ENCODE measurements at places on chromosomes 5 and 9. TPM values are rescaled to one million over a fixed set of nuclear protein-coding genes. Genes with fewer than 3 reads are reported as not detected.

- no peak for DNase-seq
- no peak overlapping the region for H3K4me3 ChIP-seq
- peaks cover 9% of the 10 kb centered on the region for H3K4me1 ChIP-seq
- peaks cover 23% of the 10 kb centered on the region for H3K36me3 ChIP-seq
- H3K27ac ChIP-seq: no peak overlapping the region
- H3K27me3 ChIP-seq: no peaks in the 10 kb centered on the region
These were observed 24.0 kb upstream of the FAM120AOS start for GRCh38 chr9:93477397-93477796.

DNA sequence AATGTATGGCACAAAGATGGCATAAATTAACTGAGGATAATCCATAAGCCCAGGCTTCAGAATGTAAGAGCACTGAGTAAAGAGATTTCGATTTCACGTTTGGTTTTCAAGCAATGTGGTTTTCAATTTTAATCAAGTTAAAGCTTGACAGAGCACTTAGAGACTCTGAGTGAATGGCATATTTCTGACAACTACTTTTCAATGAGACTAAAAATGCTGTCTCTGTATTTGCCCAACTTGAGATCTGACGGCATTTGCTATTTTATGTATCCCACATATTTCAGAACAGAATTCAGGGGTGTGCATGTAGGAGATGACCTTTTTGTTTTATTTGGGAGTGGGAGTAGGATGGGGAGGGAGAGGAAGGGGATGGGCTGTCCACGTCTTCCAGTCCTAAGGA is 280.3 kb upstream of the PANK3 start:
- no peaks in the 10 kb centered on the region for H3K36me3 ChIP-seq
- H3K4me3 ChIP-seq: no peak overlapping the region
- no peaks in the 10 kb centered on the region for H3K27me3 ChIP-seq
- no peaks in the 10 kb centered on the region for H3K4me1 ChIP-seq
- H3K27ac ChIP-seq: no peak overlapping the region

DNA sequence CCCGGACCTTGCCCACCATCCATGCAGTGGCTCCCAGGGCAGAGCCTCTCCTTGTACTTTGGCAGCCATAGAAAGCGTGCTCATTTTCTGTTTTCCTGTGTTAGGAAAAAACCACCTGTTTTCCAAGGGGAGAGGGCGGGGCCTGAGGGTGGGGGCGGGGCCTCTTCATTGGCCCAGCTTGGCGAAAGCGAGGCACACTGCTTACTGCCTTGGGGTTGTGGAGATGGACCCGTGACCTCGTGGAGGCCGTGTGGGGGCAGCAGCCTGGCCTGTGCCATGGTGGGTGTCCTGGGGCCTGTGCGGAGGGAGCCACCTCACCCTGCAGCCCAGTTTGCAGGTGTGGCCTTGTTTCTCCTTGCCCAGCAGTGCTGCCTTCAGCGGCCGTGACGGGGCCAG is 4.4 kb upstream of the TOR4A start:
- no peak overlapping the region for H3K27ac ChIP-seq
- H3K4me1 ChIP-seq: peaks cover 27% of the 10 kb centered on the region
- no peak overlapping the region for H3K4me3 ChIP-seq
- H3K36me3 ChIP-seq: peaks cover 57% of the 10 kb centered on the region

- peaks cover 13% of the 10 kb centered on the region for H3K4me1 ChIP-seq
- peak overlapping the region; percentile 47 for H3K4me3 ChIP-seq
- H3K36me3 ChIP-seq: no peaks in the 10 kb centered on the region
These were observed 935 bp upstream of the MSX2 start for GRCh38 chr5:174723315-174723978.

DNA sequence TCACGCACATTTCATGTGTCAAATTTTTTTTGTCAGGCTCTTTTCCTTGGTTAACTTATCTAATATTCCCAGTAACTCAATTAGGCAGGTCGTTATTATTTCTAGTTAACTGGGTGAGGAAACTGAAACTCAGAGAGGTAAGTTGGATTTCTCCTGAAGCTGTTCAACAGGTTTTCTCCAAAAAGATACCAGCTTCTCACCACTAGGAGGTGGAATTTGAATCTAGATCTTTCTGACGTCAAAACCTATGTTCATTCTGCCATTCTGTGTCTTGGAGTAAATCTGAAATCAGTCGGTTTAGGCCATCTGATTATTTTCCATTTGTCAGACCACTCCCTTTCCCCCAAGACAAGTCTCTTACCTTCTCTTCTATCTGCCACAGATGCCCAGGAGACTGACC is 572.9 kb downstream of the ACTL7B start:
- DNase-seq: no peak
- no peak overlapping the region for H3K27ac ChIP-seq
- no peaks in the 10 kb centered on the region for H3K36me3 ChIP-seq
- no peak overlapping the region for H3K4me3 ChIP-seq
- no peaks in the 10 kb centered on the region for H3K27me3 ChIP-seq

- peak overlapping the region; percentile 28 for H3K27ac ChIP-seq
- no peak overlapping the region for H3K4me3 ChIP-seq
- DNase-seq: no peak
- H3K27me3 ChIP-seq: no peaks in the 10 kb centered on the region
- no peaks in the 10 kb centered on the region for H3K36me3 ChIP-seq
These were observed 111.9 kb upstream of the FST start for GRCh38 chr5:53368516-53368915.

DNA sequence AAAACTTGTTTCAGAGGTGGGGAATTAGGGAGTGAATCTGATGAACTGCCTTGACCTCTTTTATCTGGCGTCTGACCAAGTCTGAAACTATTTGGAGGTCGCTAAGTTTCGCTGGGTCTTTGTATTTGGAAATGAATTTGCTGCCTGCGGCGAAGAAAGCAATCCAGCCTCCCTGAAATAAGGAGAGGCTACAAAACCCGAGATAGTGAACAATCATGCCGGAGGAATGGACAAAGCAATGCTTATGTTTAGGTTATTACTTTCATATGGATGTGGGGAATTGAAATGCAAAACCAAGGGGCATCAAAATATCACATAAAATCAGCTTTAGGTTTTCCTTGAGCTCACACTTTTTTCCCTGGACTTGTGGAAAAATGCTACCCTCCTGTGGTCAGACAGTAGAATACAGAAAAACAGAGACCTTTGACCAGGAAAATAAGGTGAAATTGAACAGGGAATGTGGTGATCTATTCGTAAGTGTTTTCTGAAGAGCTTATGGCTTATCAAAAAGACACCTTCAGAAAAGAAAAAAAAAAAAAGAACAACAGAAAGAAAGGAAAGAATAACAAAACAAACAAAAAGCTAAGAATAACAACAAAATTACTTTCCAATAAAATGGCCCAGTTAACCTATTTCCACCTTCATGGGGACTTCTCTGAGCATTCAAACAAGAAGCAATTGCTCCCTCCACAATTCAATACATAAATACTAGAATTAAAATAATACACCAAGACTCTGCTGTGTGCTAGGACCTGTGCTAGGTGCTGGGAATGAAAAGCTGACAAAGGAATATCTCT is 68.6 kb upstream of the DPYSL3 start:
- peak overlapping the region; percentile 28 for H3K4me3 ChIP-seq
- peak; percentile 90 for DNase-seq
- H3K27ac ChIP-seq: peak overlapping the region; percentile 47

DNA sequence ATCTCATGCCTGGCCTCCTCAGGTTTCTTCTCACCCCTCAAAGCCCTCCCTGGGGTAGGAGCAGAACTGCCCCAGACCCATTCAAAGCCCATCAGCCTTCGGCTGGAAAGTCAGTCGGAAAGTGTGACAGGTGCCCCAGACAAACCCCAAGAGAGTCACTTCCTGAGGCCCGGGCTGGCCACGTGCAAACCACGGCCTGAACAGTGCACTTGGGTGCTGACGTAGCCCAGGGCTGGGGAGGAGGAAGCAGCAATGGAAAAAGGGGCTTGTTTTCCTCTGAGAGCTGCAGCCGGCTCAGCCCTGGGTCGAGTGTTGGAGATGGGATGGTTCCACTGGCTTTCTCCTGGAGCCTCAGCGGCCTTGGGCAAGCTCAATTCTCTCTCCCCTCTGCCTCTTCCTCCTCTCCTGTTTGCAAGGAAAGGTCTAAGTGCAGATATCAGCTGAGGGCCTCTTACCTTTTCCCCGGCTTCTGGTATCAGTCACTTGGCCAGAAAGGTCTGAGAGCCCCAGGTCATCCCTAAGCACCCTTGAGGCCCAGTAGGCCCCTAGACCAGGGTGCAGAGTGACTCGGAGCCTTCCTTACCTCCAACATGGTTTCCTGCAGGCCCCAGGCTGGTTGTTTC is 5.9 kb upstream of the EGR1 start:
- H3K27me3 ChIP-seq: no peaks in the 10 kb centered on the region
- no peak for DNase-seq
- H3K36me3 ChIP-seq: no peaks in the 10 kb centered on the region
- peaks cover 16% of the 10 kb centered on the region for H3K4me1 ChIP-seq

DNA sequence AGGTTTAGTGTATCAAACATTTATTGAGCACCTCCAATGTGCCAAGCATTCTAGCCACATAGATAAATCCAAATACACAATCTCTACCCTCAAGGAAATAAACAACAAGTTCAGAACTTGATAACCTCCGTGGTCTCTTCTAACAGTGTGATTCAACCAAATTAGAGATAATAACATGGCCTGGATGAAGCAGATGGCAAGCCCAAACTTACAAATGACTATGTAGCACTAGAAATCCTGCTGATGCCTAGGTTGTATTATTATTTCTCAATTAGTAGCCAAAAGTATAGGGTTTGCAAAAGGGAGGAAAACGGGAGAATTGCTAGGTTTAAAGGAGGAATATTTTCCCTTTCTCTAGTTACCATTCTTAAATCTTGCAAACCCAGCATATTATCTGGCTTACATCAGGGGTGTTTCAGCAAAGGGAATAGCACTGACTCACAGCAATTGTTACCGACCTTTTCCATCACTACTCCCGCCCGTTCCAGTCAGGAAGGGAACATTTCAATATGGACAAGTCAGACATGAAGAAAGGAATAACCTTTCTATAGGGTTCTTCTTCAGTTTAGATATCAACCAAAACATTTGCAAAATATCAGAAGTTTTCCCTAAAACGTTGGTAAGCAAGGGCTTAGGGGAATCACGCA is 2.3 kb downstream of the DPYSL3 start:
- peak overlapping the region; percentile 60 for H3K4me3 ChIP-seq
- peak; percentile 60 for DNase-seq
- H3K36me3 ChIP-seq: peaks cover 5% of the 10 kb centered on the region
- no peaks in the 10 kb centered on the region for H3K27me3 ChIP-seq
- peaks cover 44% of the 10 kb centered on the region for H3K4me1 ChIP-seq
- H3K27ac ChIP-seq: peak overlapping the region; percentile 32

DNA sequence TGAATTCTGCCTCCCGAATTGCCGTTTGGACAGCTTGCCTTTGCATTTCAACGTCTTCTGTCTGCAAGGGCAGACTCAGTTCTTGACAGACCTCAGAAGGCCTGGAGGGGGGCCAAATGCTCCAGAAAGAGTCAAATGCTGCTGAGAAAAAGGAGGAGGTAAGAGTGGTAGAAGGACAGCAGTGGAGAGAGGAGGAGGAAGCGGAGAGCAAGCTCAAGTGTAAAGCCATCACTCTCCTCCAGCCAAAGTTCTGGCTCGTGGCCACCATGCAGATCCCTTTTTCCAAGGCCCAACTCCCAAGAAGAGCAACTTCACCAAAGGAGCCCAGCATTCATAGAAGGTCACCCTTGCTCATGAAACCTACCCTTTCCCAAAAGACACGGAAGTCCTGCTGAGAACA is 36.9 kb upstream of the SMIM23 start:
- H3K27ac ChIP-seq: no peak overlapping the region
- no peaks in the 10 kb centered on the region for H3K36me3 ChIP-seq
- no peak for DNase-seq
- H3K4me1 ChIP-seq: peaks cover 8% of the 10 kb centered on the region

GRCh38 chr5:170552621-170553115 is 48.8 kb downstream of the KCNIP1 start:
- H3K27me3 ChIP-seq: 0 out of 2 replicates have a peak, but pooled peaks cover 2% of the 10 kb centered on the region
- H3K4me3 ChIP-seq: no peak overlapping the region
- H3K36me3 ChIP-seq: no peaks in the 10 kb centered on the region
- peaks cover 27% of the 10 kb centered on the region for H3K4me1 ChIP-seq
- no peak overlapping the region for H3K27ac ChIP-seq

- H3K4me3 ChIP-seq: no peak overlapping the region
- no peak for DNase-seq
- H3K4me1 ChIP-seq: no peaks in the 10 kb centered on the region
These were observed 72.1 kb upstream of the SREK1 start for GRCh38 chr5:66072031-66072430.

GRCh38 chr5:110865400-110866094 is 126.7 kb downstream of the SLC25A46 start:
- H3K27ac ChIP-seq: no peak overlapping the region
- DNase-seq: no peak
- no peaks in the 10 kb centered on the region for H3K4me1 ChIP-seq
- H3K36me3 ChIP-seq: no peaks in the 10 kb centered on the region
- H3K27me3 ChIP-seq: no peaks in the 10 kb centered on the region

GRCh38 chr9:1048811-1049210 is 1.3 kb upstream of the DMRT2 start:
- no peaks in the 10 kb centered on the region for H3K4me1 ChIP-seq
- H3K4me3 ChIP-seq: no peak overlapping the region
- DNase-seq: no peak
- no peak overlapping the region for H3K27ac ChIP-seq

- no peaks in the 10 kb centered on the region for H3K27me3 ChIP-seq
- no peaks in the 10 kb centered on the region for H3K4me1 ChIP-seq
- no peak overlapping the region for H3K4me3 ChIP-seq
- peaks cover 36% of the 10 kb centered on the region for H3K36me3 ChIP-seq
- H3K27ac ChIP-seq: no peak overlapping the region
- DNase-seq: no peak
These were observed 113.5 kb upstream of the SARDH start for GRCh38 chr9:133851693-133852092.

DNA sequence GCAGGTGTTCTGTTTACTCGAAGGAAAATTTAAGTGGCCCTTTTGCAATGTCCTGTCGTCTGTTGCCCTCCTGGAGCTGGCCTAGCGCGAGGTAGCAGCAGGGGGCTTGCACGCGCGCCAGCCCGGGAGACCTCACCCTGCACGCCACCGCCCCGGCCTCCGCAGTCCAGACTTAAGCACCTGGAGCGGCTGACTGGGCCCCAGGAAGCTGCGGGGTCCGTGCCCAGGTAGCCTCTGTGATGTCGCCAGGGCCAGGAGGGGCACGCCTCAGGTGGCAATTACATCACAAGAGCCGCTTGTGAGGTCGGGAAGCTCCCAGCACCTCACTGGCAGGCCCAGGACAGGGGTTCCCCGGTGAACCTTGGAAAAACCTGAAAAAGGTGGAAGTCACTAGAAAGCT is at the start of gene SAXO1:
TSS of gene SAXO1 (minus strand) at position 195 of the 400 bp plus-strand sequence. CDS start 301 bp downstream, outside the sequence.
- no peak for DNase-seq
- no peaks in the 10 kb centered on the region for H3K27me3 ChIP-seq
- H3K36me3 ChIP-seq: no peaks in the 10 kb centered on the region
- H3K4me3 ChIP-seq: no peak within 1 kb of the TSS
- H3K27ac ChIP-seq: no peak within 1 kb of the TSS
- no peaks in the 10 kb centered on the region for H3K4me1 ChIP-seq

- H3K36me3 ChIP-seq: no peaks in the 10 kb centered on the region
- DNase-seq: no peak
- H3K27me3 ChIP-seq: peaks cover 79% of the 10 kb centered on the region
- no peak overlapping the region for H3K27ac ChIP-seq
These were observed 1.7 kb upstream of the FAM163B start for GRCh38 chr9:133610845-133611244.

The NMUR2 gene
- total RNA-seq: not detected

The BTNL9 gene
- not detected for total RNA-seq

The SOHLH1 gene
- not detected for total RNA-seq

The ABO gene
- not detected for total RNA-seq

The PCDHB7 gene
- 0.85 TPM for total RNA-seq

The SLC1A3 gene
- 62.0 TPM for total RNA-seq

The TGFBI gene
- 172 TPM for total RNA-seq

The NTNG2 gene
- total RNA-seq: not detected

The ADGRD2 gene
- total RNA-seq: not detected

The SLC6A7 gene
- total RNA-seq: not detected

The ARSI gene
- 0.21 TPM for total RNA-seq

The EPB41L4B gene
- total RNA-seq: 4.1 TPM
